NCI-H2171 treated with DMSO at 0.1 percent for 48 hours (cell line): ENCODE measurements at places on chromosomes 13 and 19.

- DNase-seq: no peak
Measured at GRCh38 chr13:21020581-21020980, 40.8 kb downstream of the LATS2 start.

DNA sequence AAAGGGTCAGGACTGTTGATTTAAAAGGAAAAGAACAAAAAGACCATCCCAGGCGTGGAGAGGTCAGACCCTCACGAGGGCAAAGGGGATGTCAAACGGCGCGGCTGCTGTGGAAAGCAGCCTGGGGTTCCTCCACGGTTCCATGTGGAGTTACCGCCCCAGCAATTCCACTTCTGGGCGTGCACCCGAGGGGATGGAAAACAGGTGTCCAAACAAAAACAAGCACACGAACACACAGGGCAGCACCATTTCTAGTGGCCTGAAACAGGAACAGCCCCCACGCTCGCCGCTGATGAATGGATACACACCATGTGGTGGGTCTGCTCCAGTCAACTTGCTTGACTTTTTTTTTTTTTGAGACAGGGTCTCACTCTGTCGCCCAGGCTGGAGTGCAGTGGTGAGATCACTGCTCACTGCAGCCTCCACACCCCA lies 11.2 kb downstream of the AP3D1 start:
- DNase-seq: peak; percentile 17

GRCh38 chr19:6773323-6773931 lies 919 bp downstream of the VAV1 start:
- no peak for DNase-seq

- DNase-seq: peak; percentile 64
Measured at GRCh38 chr19:4352701-4353121, 9.3 kb downstream of the MPND start.

DNA sequence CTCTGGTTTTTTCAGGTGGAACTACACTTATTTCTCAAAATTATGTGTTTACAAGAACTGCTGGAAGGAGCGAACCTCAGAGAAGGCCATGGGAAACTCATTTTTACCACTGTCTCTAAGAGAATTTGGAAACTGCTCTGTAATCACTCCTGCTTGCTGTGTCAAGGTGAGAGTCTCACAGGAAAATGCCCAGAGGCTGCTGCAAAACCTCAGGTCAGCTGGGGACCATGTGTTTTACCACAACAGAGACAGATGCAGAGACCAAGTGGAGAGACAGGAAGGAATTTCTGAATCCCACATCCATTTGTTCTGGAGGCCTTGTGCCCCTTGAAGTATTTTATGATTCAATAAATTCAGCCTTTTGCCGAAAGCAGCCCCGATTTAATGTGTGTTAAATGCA lies 743.8 kb upstream of the SLC10A2 start:
- no peak for DNase-seq

GRCh38 chr19:8731428-8732169 lies 10.2 kb downstream of the OR2Z1 start:
- no peak for DNase-seq

DNA sequence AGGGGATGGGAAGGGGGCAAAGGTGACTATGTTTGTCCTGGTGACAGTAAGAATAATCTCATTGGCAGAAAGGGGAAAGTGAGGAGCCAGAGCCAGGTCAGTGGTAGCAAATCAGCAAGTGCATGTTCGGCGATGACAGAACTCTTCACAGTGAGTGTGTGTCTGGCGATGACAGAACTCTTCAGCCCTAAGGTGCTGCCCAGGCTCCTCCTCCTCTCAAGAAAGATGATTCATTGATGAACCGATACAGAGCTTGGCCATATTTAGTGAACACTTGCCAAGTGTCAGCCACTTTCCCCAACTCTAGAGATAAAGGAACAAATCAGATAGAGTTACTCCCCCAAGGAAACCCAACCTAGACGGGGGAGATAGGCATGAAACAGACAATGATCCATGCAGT lies 199.3 kb upstream of the UBL3 start:
- no peak for DNase-seq

- DNase-seq: no peak
Measured at GRCh38 chr19:21608571-21608970, 103.2 kb downstream of the ZNF429 start.

- no peak for DNase-seq
Measured at GRCh38 chr13:113428871-113429607, 24.2 kb downstream of the ADPRHL1 start.

DNA sequence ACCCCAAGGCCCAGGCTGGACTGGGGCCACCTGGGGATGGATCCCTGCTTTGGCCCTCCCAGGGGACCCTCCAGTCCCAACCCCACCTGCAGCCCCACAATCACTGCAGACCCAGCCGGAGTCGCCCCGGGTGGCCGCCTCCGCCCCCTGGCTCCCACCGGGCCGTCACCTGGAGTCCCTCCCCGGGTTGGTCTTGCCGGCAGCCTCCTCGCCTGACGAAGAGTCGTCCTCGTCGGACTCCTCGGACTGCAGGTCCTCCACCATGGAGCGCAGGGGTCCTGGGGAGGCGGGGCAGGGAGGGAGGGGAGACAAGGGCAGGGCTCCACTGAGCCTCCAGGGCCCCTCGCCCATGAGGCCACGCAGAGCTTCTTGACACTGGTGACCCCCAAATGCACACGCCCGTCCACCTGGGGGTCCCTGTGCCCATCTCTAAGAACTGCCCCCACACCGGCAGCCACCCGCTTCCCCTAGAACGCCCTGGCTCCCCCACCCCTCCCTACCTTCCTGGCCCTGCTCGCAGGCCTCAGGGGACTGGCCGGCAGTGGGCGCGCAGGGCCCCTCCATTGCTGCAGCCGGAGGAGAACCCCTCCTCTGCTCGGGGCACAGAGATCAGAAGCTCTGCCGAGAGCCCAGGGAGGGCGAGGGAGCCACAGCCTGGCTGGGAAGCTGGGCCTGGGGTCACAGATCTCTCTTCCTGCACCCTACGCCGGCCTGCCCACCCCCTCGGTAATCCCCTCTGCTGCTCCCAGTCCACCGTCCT lies 63.4 kb downstream of the MLLT1 start:
- DNase-seq: no peak

DNA sequence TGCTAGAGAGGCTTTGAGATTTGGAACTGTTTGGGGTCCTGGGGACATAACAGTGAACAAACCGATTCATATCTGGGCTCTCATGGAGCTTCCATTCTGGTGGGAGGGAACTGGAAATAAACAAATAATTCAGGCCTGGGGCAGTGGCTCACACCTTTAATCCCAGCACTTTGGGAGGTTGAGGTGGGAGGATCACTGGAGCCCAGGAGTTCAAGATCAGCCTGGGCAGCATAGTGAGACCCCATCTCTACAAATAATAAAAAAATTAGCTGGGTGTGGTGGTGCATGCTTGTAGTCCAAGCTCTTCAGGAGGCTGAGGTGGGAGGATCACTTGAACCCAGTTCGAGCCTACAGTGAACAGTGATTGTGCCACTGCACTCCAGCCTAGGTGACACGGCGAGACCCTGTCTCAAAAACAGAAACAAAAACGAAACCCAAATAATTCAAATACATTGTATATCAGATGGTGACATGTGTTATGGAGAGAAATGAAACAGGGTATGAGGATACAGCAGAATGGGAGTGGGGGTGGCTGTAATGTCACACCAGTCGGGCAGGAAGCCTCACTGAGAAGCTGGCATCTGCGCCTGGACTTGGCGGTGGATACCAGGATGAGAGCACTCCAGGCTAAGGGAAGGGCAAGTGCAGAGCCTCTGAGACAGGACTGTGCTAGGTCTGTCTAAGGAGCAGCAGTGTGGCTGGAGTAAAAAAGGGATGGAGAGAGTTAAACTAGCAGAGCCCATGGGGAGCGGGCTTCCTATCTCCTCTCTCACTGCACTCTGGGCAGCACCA lies 131.1 kb upstream of the ZNF536 start:
- DNase-seq: no peak

GRCh38 chr19:31572976-31573298 lies 223.7 kb upstream of the TSHZ3 start:
- no peak for DNase-seq

GRCh38 chr13:23718996-23719395 lies 148.8 kb downstream of the TNFRSF19 start:
- DNase-seq: no peak

DNA sequence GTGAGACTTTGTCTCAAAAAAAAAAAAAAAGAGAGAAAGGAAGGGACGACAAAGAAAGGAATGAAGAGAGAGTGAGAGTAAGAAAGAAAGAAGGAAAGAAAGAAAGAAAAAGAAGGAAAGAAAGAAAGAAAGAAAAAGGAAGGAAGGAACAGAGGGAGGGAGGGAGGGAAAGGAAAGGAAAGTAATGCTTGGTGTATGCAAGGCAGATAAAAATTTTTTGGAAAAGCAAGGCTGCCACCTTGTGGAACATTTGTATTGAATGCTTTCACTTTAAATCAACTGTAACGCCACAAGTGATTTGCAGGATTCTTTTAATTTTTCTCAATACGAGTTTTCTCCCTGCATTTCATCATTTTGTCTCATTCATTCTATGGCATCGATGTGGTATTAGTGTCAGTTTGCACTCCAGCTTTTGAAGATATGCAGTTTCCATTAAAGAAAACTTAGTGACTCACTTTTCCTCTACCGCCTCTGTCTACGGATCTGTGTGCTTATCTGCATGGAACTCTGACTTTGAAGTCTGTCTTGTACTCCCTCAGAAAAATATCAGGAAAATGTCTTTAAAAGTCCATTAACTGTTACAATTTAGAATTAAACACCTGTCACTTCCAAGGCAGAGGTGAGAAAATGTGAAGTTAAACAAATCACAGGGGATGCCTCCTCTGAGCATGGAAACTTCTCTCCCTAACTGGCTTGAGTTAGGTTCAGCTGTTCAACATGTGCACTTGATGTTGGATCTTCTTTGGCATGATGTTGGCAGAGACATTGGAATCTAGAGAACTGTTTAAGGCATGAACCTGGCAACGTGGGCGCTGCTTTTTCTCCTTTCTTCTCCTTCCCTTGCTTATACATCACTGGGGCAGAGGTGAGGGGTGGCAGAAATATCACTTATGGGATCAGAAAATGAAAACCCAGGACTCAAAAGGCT lies 20.0 kb upstream of the ZDHHC20 start:
- peak; percentile 21 for DNase-seq

- no peak for DNase-seq
Measured at GRCh38 chr13:110600261-110600819, 15.0 kb upstream of the NAXD start.

DNA sequence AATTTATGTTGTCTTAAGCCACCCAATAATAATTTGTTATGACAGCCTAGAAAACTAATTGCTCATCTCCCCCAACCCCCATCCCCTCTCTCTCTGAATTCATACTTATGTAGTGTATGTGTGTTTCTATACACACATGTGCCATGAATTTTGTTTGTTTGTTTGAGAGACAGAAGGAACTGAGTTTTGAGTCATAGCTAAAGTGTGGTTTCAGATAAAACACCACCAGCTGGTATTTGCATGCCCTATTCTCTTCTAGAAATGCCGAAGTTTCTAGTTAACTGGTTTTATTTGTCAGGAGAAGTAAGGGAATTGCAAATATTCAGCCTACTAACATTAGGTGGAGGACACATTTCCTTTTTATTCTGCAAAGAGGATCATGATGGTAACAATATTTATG lies 17.4 kb upstream of the LILRA2 start:
- DNase-seq: no peak

- no peak for DNase-seq
Measured at GRCh38 chr19:56360841-56361240, 32.5 kb downstream of the ZNF582 start.

DNA sequence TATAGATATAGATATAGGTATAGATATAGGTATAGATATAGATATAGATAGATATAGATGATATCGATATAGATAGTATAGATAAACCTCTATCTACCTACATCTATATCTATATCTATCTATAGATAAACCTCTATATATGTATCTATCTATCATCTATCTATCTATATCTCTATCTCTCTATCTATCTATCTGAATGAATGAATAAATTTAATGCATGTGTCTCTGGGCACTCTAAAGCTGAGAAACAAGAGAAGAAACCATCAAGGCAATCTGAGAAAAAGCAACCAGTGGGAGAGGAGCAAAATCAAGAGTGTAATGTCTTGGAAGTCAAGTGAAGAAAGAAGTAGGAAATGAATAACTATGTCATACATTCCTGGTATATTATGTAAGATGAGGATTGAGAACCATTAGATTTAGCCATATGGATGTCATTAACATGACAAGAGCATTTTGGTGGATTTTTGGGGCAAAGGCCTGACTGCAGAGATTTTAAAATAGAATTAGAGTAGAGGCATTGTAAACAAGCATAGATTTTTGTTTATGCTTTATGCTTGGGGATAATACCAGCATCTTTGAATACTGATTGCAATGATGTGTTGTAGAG lies 1262.7 kb upstream of the MIR17HG start:
- DNase-seq: no peak
